ENCODE measurements at places on chromosomes 13 and 19.

DNA sequence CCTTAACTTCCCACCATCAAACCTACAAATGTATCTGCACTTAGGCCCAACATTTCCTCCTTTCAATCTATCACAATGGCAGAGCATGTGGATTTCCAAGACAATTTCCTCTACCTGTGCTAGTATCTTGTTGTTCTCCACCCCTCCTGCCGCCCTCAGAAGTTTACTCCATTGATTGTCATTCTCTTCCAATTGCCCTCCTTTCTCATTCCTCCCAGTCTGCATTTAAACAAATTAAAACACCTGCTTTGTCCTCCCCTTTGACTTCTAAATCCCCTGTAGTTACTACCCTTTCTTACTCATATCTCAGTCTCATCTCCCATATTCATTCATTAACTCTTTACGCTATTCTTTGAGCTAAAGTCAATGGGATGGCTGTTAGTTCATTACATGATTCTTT, 370.6 kb downstream of the DIAPH3 start:
- DNase-seq, result no peak

DNA sequence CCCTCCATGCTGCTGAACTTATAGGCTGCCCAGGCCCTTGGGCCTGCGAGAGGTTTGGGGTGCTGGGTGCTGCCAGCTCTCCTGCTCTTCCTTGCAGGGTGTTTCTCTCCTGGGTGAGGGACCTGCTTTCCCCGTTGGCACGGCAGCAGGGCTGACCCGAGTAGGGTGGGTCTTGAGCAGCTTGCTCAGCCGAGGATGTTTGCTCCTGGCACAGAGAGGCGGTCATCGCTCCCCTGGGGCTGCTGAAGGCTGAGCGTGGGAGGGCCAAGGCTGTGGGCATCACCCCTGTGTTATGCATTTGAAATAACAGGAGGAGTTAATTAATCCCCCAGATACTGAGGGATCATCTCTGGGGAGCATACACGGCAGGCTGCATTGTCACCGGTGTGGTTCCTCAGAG, 5.3 kb downstream of the KCTD15 start:
- DNase-seq, result no peak

DNA sequence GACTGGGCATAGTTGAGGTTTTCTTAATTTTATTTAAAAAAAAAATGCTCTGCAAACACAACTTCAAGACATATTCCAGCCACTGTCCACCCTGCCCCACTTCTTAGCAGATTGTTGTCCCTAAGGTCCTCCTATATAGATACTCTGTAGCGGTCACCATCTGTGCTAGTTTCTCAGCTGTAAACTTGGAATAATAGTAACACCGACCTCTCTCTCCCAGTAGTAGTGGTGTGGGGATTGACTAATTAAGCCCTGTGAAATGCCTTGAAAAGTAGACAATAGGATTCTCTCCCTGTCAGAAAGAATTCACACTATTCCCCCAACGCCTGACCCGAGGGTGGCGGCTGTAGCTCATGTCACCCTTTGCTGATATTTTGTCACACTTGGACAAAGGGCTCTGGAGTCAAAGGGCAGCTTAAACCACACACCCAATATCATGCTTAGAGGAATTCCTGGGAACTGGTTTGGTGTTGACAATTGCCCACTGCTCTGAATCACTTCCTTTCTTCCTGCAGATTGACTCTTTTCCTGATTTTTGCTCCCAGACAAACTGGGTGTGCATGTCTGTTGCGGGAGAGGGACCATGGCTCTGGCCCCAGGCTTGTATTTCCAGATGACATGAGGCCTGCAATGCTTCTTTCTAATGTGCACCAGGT, 9.2 kb upstream of the SERP2 start:
- DNase-seq, result no peak

- DNase-seq, result no peak
Observed at GRCh38 chr13:40494946-40495620, 171.4 kb downstream of the FOXO1 start.

GRCh38 chr13:110297766-110298504, 9.0 kb downstream of the COL4A1 start:
- no peak for DNase-seq

GRCh38 chr13:68834375-68834774, 1273.3 kb upstream of the ATXN8OS start:
- no peak for DNase-seq

GRCh38 chr19:36963280-36963679, 47.1 kb downstream of the ZNF568 start:
- DNase-seq, result peak; percentile 50
